Epithelial cell of umbilical artery (primary cell): ENCODE measurements at places on chromosomes 5 and 9. TPM values are rescaled to one million over a fixed set of nuclear protein-coding genes. Genes with fewer than 3 reads are reported as not detected.

The AGXT2 gene
- not detected in 2 replicates for total RNA-seq

The ZNF300 gene
- 4.2 and 8.4 TPM in 2 replicates for total RNA-seq

The CERCAM gene
- 14.6 and 21.8 TPM in 2 replicates for total RNA-seq

The MEF2C gene
- 18.5 and 41.2 TPM in 2 replicates for total RNA-seq

The SLIT3 gene
- total RNA-seq, result under 0.01 and 0.46 TPM in 2 replicates

The ARSK gene
- total RNA-seq, result 5.5 and 7.1 TPM in 2 replicates

The HSPA4 gene
- total RNA-seq, result 151 and 169 TPM in 2 replicates

The DMRT3 gene
- not detected in 2 replicates for total RNA-seq

The SOX30 gene
- total RNA-seq, result not detected in 2 replicates

The C5orf46 gene
- 1.1 TPM in 1 of 2 replicates, not detected in the other for total RNA-seq

The RUSC2 gene
- 10.1 and 10.2 TPM in 2 replicates for total RNA-seq

The NDST1 gene
- total RNA-seq, result 23.1 and 23.4 TPM in 2 replicates

The UNC13B gene
- total RNA-seq, result 24.0 and 34.2 TPM in 2 replicates

The CYLC2 gene
- total RNA-seq, result not detected in 2 replicates

The KIAA1191 gene
- total RNA-seq, result 74.0 and 83.8 TPM in 2 replicates

The NUTM2G gene
- not detected in 2 replicates for total RNA-seq

The CDC20B gene
- under 0.01 TPM in 1 of 2 replicates, not detected in the other for total RNA-seq

The INSL4 gene
- total RNA-seq, result not detected in 2 replicates

The EPB41L4B gene
- total RNA-seq, result 0.30 and 1.3 TPM in 2 replicates

The LECT2 gene
- total RNA-seq, result not detected in 2 replicates

The PCDHGC5 gene
- total RNA-seq, result 0.32 TPM in 1 of 2 replicates, not detected in the other

The FRRS1L gene
- total RNA-seq, result not detected in 2 replicates

The IFNB1 gene
- 0.46 TPM in 1 of 2 replicates, not detected in the other for total RNA-seq

The SMIM3 gene
- 4.5 and 4.7 TPM in 2 replicates for total RNA-seq

The IRF1 gene
- total RNA-seq, result 6.2 and 14.4 TPM in 2 replicates

The HNRNPH1 gene
- 658 and 814 TPM in 2 replicates for total RNA-seq

The PCSK5 gene
- 11.4 and 30.5 TPM in 2 replicates for total RNA-seq

The PTGS1 gene
- under 0.01 and 0.91 TPM in 2 replicates for total RNA-seq

The MOB3B gene
- not detected in 2 replicates for total RNA-seq

The TLE4 gene
- total RNA-seq, result 6.2 and 14.3 TPM in 2 replicates

The RNF183 gene
- not detected in 2 replicates for total RNA-seq

The C5orf52 gene
- not detected in 2 replicates for total RNA-seq

The CD72 gene
- not detected in 2 replicates for total RNA-seq

The TLR4 gene
- total RNA-seq, result 32.8 and 44.1 TPM in 2 replicates

The CKMT2 gene
- under 0.01 TPM in 1 of 2 replicates, not detected in the other for total RNA-seq

The GKAP1 gene
- total RNA-seq, result 0.65 and 2.1 TPM in 2 replicates

The MIER3 gene
- 22.9 and 27.9 TPM in 2 replicates for total RNA-seq

The PRR16 gene
- total RNA-seq, result 0.32 and 1.2 TPM in 2 replicates

The BAAT gene
- not detected in 2 replicates for total RNA-seq

The ZNG1C gene
- total RNA-seq, result 19.2 and 29.3 TPM in 2 replicates

The ZFYVE16 gene
- 23.1 and 32.5 TPM in 2 replicates for total RNA-seq

The NPM1 gene
- total RNA-seq, result 1,755 and 1,984 TPM in 2 replicates

The LHX3 gene
- not detected in 2 replicates for total RNA-seq

The SLC34A1 gene
- total RNA-seq, result not detected in 2 replicates

The C9orf85 gene
- total RNA-seq, result 11.0 and 11.4 TPM in 2 replicates

The C9 gene
- total RNA-seq, result not detected in 2 replicates

The CTSV gene
- 1.6 and 2.0 TPM in 2 replicates for total RNA-seq

The CDH18 gene
- 0.61 and 0.65 TPM in 2 replicates for total RNA-seq

The ZNF608 gene
- 3.2 and 12.2 TPM in 2 replicates for total RNA-seq

The CBY3 gene
- total RNA-seq, result not detected in 2 replicates
